ENCODE measurements at places on chromosomes 7 and 10.
A peak's percentile ranks its signal among the peaks of the same experiment; 100 is the strongest.

DNA sequence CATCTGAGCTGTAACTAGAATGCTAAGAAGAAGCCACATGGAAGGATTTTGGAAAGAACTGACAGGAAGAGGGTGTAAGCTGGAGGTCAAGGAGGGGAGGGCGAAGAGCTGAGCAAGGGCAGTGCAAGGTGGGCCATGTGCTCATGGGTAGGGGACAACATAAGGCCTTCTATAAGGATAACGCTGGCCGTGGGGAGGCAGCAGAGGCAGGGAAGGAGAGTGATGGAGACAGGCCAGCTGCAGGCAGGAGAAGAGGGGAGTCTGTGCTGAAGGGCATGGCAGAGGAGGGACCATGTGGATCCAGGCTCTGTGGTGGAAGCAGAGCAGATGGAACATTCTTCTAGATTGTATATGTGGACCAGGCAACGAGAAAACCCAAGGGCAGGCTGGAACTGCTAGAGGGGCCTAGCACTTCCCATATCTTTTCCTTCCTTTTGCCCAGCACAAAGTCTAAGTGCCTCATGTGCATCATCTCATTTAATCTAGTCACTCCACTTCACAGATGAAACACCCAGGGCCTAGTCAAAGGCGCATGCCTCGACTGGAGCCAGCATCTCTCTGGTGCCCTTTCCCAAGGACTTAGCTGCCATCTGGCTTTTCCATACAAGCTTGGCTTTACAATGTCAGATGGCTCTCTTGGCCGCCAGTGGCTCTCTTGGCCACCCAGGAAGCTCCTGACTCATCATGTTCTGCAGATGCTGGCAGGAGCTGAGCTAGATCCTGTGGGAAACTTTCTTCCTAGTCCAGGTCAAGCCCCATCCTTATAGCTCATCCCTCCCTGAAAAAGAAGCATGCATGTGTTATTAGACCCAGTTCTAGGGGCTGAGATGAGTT lies 6.6 kb downstream of the LRRC18 start:
- DNase-seq, result no peak

GRCh38 chr10:130065251-130065650 lies 45.4 kb downstream of the C10orf143 start:
- no peak for DNase-seq

GRCh38 chr10:128077155-128077875 lies 48.9 kb downstream of the MKI67 start:
- no peak for DNase-seq

DNA sequence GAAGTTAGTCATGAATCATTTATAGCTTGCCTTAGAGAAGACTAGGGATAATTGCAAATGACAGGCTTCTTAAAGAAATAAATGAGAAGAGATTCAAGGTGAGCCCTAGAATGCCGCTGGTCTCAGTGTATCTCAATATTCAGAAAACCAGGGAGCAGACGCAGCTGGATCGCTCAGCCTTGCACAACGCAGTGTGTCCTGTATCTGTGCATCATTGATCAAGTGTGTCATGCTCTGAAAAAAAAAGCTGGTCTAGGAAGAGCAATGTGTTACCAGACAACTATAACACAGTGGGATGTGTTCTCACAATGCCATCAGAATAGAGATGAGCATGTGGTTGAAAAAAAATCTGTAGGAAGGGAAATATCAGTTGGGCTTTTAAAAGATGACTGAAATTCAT lies 230.1 kb downstream of the CALN1 start:
- no peak for DNase-seq

GRCh38 chr7:19110026-19110730 lies 7.3 kb downstream of the TWIST1 start:
- no peak for DNase-seq

DNA sequence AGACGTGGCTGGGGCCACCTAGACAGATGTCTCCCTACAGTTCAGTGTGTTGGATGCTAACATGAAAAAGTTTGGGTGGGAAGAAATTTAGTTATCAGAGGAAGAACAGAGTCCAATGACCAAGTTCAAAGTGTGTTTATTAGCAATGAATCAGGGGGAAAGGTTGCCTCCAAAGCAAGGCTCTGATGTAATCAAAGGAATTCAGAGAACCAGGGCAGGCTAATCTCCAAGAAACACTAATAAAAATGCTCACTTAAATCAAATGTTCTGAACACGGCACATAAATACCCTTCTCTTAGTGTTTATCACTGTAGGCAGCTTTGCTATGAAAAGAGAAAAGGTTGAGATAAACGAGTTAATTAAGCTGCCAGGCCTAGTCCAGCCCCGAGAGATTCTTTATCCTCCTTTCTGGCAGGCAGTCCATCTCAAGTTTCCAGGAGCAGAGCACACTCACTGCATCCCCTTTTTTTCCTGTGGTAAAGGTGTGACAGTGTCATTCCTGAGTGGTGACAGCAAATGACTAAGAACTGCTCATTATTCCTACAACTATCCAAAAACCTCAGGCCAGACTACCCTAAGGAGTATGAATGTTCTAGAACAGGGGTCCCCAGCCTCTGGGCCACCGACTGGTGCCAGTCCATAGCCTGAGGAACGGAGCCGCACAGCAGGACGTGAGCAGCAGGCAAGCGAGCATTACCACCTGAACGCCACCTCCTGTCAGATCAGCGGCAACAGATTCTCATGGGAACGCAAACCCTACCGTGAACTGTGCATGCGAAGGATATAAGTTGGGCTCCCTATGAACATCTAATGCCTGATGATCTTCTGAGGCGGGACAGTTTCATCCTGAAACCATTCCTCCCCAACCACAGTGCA lies 66.9 kb upstream of the FHIP2A start:
- no peak for DNase-seq

- DNase-seq, result no peak
Measured at GRCh38 chr7:154304231-154304630, 252.0 kb downstream of the DPP6 start.

DNA sequence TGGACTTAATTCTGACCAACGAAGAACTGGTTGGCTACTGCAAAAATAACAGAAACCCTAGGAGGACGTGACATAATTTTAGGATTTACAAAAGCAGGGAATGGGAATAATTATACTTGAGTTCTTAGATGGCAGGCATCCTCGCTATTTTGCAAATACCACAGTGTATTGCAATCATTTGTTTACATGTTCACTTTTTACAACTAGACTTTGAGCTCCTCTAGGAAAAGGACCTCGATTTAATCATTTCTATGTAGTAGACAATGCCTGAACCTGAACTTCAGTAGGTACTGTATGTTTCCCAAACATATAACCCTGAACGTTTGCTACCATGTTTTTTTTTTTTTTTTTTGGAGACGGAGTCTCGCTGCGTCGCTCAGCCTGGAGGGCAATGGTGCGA lies 137.7 kb downstream of the CNOT4 start:
- DNase-seq, result no peak

GRCh38 chr10:74928742-74929191 lies 102.4 kb downstream of the KAT6B start:
- no peak for DNase-seq

DNA sequence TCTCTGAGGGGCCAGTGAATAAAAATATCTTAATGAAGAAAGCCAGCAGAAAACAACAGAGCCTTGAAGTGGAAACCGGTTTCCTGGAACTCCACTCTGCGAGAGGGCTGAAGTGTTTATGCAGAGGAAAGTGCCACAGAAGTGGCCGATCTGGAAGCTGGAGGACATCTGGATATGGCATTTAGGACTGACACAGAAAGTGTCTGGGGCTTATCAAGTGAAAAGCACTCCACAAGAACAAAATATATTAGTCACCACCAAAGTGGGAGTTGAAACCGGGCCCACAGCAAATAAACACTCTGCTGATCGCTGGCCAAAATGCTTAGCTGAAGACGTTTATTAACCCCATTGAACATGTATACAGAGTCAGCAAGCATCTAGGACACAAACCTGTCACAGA lies 7.8 kb downstream of the NOD1 start:
- DNase-seq, result no peak

- peak; percentile 49 for DNase-seq
Measured at GRCh38 chr10:97081621-97082235, 104.0 kb downstream of the SLIT1 start.

GRCh38 chr7:29116361-29117200 lies 29.8 kb downstream of the CPVL start:
- no peak for DNase-seq

DNA sequence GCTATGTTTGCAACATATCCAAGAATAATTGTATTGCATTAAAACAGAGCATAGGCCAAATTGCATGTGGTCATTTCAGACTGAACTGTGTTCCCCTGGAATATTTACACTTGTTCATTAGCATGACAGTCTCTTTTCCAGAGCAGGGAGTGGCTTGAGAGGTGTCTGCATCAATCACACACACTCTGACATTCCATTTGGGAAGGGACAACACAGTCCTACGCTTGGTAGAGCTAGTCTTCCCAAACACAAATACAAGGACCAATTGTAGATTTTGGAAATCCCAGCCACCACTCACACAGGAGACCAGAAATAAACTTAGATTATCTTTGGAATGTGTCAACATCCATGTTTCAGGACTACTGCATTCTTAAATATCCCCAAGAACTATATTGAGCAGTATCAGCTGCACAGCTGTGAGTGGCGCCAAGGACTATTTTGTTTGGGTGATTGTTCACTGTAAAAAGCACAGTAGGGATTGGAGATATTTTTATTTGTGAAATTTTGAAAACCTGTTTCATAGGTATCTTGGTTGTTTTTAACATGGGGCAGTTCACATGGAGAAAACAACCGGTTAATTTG lies 93.6 kb upstream of the PRR15 start:
- DNase-seq, result no peak

DNA sequence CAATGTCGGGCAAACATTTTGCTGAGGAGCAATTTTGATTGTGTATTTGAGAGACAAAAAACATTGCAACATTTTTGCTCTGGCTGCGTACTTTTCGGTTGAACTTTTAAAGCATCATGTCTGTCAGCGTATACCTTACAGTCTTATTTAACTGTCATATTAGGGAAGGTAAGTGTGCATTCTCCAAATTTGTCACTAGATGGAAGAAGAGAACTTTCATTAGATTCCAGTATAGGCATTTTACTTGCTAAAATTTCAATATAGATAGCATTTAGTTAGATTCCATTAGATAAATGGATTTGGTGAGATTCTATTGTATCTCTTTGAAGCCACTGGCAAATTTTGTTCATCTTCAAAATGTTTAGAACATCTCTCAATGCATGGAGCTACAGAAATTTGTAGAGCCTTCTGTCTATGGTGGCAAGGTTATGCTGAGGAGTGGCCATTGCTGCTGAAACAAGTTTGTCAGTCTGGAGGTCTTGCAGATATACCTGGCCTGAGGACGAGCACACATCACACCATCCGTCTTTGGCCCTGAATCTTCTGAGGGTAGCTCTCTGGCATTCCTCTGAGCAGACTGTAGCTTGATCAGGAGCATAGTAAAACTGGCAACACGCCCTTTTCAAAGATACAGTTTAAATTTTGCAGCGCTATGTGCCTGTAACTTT lies 437.5 kb upstream of the MBL2 start:
- no peak for DNase-seq

DNA sequence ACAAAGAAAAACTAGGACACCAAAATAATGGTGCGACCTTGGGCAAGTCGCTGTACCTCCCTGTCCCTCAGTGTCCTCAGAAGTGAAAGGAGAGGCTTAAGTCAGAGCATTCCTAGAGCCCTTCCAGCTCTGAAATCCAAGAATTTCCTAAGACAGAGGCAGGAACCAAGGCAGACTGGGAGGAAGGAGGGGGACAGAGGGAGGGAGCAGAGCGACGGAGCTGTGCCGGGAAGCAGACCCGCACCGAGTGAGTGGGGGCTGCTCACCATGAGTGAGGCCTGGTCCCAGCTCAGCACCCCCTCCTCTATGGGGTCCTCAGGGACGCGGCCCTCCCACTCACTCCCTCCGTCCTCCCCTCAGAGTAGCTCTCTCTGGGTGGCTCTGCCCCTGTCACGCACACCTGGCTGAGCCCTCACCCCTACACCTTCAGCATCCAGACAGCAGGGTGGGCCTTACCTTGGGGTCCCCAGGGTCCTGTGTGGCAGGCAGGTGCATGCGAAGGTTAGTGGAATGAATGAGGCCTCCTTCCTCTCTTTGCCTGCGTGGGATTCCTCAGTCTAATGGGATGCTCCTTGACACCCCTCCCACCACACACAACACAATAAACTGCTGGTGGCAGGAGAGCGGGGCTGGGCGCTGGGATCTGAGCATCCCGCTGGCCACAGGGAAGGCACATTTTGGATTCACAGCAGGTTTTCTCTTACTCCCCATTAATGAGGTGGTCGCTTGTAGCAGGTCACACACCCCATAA lies 4.6 kb upstream of the SMARCD3 start:
- no peak for DNase-seq

DNA sequence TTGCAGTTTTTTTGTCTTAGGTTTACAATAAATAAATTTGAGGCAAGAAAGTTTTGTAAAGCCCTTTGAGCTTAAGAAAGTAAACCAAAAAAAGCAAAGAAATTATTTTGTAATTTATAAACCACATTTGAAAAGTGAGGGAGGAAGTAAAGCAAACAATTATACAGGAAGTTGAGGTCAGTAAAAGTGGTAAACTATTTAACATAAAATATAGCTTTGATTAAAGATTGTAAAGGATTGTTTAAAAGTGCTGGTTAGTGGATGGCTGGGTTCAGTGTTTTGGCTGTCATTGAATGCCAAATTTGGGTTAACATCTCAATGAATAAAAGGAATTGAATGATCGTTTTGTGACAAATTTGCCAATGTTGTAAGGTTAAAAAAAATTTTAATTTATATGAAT lies 9.9 kb downstream of the SOSTDC1 start:
- DNase-seq, result no peak

- no peak for DNase-seq
Measured at GRCh38 chr7:94274828-94275227, 119.9 kb upstream of the COL1A2 start.

- DNase-seq, result no peak
Measured at GRCh38 chr10:61125560-61126170, 181.7 kb upstream of the RHOBTB1 start.

DNA sequence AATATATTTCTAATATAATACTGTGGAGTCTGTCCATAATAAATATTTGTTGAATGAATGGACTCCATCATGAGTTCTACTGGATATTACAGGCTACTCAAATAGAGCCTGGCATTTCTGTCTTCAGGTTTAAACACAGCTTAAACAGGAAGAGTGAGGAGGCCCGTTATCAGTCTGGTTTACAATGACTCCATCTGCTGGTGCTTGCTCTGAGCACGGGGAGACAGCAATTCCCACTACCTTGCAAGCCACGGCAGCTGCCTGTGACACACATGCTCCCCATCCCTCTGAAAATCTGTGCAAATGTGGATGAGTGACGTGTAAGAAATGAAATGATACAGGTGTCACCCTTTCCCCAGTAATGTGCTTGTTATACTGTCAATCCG lies 293.5 kb upstream of the IMMP2L start:
- DNase-seq, result no peak

- DNase-seq, result peak; percentile 62
Measured at GRCh38 chr7:94655848-94656657, at the start of gene SGCE. Gene SGCE (minus strand): TSS chr7:94656133. CDS start chr7:94656098, 35 bp downstream.

- no peak for DNase-seq
Measured at GRCh38 chr7:1755783-1756625, 85.9 kb downstream of the ELFN1 start.

- DNase-seq, result no peak
Measured at GRCh38 chr10:71473671-71474599, 77.2 kb downstream of the CDH23 start.

- no peak for DNase-seq
Measured at GRCh38 chr7:136213012-136213411, 235.9 kb upstream of the MTPN start.

GRCh38 chr10:36712695-36713094 lies 412.7 kb upstream of the ANKRD30A start:
- no peak for DNase-seq

All from CD4-positive, alpha-beta T cell treated with Interleukin-6 for 4 hours (primary cell).